ENCODE measurements at places on chromosomes 2 and 18.

GRCh38 chr2:204576362-204576979 is 31.2 kb downstream of the PARD3B start:
- H3K27ac ChIP-seq: no peak overlapping the region
- no peak for DNase-seq
- no peaks in the 10 kb centered on the region for H3K36me3 ChIP-seq
- H3K27me3 ChIP-seq: no peaks in the 10 kb centered on the region
- H3K4me3 ChIP-seq: no peak overlapping the region
- no peaks in the 10 kb centered on the region for H3K4me1 ChIP-seq

- H3K36me3 ChIP-seq: no peaks in the 10 kb centered on the region
- no peak overlapping the region for H3K27ac ChIP-seq
- no peak overlapping the region for H3K4me3 ChIP-seq
- H3K4me1 ChIP-seq: no peaks in the 10 kb centered on the region
- peaks cover 37% of the 10 kb centered on the region for H3K27me3 ChIP-seq
Measured at GRCh38 chr2:60490441-60490840, 63.0 kb downstream of the BCL11A start.

DNA sequence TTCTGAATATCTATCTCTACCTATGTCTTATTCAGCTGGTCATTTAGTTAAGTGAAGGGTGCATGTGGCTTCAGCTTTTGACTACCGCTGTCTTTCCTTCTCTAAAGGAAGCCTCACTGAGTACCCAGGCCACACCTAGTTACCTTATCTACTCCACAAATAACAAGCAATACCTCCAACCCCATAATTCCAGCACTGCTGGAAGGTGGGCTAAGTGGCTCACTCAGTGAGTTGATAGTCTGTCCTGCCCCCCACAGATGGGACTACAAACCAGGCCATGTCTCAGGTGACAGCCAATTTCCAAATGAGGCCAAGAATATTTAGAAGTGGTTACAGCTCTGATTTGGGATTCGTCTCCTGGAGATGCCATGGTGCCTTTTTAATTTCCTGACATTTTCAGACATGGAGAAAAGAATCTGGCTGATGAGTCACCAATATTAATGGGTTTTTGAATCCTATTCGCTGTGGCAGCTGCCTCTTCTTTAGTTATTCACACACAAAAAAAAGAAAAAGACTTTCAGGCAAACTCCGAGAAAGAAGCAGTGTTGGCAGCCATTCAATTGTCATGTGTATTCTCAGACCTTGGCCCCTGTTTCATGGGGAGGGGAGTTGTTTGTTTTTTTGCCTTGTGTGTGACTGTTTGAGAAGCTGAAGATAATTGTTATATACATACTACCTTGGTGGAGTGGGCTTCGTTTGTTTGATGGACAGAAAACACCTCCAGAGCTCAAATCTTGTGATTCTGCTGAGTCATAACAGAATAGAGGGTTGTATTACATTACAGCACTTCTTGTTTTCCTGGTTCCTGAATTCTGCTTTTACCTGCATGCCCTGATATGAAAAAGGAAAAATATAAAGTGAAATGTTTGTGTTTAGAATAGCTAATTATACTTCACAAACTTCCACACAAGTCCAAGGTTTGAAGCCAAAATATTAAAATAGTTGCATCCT is 64.2 kb downstream of the SCG2 start:
- H3K4me1 ChIP-seq: no peaks in the 10 kb centered on the region
- no peaks in the 10 kb centered on the region for H3K36me3 ChIP-seq
- no peaks in the 10 kb centered on the region for H3K27me3 ChIP-seq
- no peak overlapping the region for H3K4me3 ChIP-seq
- no peak for DNase-seq
- no peak overlapping the region for H3K27ac ChIP-seq

DNA sequence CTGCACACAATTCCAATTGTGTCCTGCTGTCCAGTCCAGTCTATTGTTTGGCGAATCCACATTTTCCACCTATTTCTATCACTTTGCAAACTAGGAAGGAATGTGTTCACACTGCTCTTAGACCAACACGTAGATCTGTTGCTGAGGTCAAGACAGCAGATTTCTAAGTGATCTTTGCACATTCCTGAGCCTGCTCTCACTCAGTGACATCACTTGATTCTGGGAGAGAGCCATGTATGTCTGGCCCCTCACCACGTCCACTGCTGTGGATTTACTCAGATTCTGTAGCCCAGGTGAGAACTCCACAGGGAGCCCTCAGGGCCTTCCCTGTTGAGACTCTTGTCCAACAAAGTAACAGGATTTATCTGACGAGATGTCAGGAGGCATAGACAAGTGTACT is 317.2 kb downstream of the TSN start:
- H3K4me3 ChIP-seq: no peak overlapping the region
- H3K4me1 ChIP-seq: no peaks in the 10 kb centered on the region
- no peaks in the 10 kb centered on the region for H3K36me3 ChIP-seq
- H3K27me3 ChIP-seq: peaks cover 5% of the 10 kb centered on the region
- DNase-seq: no peak

DNA sequence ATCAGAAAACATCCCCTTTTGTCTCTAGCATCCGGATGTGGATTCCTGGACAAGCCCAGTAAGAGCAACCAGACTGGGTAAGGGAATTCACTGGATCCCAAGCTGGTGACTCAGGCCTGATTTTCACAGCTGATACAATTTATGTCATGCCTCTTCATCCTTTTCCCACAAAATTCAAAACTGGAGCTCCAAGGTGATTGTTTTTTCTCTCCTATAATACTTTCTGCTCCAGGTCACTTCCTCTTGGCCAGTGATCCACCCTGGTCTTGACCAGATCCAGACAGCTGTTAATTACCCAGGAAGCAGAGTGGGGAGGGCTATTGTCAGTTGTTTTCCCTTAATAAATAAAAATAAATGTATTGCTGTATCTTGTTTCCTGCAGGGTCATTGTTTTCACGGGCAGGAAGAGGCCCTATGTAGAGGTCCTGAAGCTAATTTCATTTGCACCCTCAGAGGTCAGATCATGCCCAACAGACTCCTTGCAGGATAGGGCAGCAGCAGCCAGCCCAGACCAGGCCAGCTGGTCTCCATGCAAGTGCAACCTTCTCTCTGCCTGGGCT is 57.6 kb downstream of the EVA1A start:
- no peaks in the 10 kb centered on the region for H3K27me3 ChIP-seq
- no peak for DNase-seq
- H3K27ac ChIP-seq: no peak overlapping the region

DNA sequence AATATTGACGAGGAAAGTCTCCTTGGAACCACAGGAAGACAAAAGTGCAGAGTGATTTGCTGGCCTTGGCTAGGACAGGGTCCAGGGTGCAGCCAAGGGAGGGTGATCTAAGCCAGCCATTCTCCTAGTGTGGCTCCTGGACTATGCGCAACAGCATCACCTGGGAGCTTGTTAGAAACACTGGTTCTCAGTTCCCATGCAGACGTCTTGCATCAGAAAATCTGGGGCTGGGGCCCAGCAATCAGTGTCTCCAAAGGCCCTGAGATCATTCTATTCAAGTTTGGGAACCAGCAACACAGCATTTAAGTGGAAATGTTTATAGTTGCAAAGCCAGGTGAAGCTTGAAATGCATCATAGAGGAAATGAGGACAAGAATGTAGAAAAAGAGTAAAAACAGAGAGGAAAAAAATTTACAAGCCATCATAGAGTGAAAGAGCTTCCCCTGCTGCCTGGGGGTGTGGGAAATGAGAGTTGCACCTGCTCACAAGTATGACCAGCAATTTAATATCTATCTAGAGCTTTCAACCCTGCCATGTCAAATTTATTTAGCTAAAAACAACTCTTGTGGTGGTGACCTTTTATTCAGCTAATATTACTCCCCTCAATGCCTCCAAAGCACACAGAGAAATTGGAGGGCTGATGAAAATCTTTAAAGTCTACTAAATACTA is 54.4 kb upstream of the SEC11C start:
- H3K27me3 ChIP-seq: peaks cover 26% of the 10 kb centered on the region
- no peak overlapping the region for H3K4me3 ChIP-seq
- peaks cover 6% of the 10 kb centered on the region for H3K4me1 ChIP-seq
- H3K36me3 ChIP-seq: no peaks in the 10 kb centered on the region
- no peak for DNase-seq
- H3K27ac ChIP-seq: no peak overlapping the region

- no peaks in the 10 kb centered on the region for H3K27me3 ChIP-seq
- H3K4me1 ChIP-seq: no peaks in the 10 kb centered on the region
- no peak for DNase-seq
- no peak overlapping the region for H3K4me3 ChIP-seq
Measured at GRCh38 chr2:72738096-72738495, 87.7 kb downstream of the EXOC6B start.

- peaks cover 41% of the 10 kb centered on the region for H3K27me3 ChIP-seq
- H3K4me3 ChIP-seq: no peak overlapping the region
Measured at GRCh38 chr2:231919341-231920035, 6.7 kb downstream of the NPPC start.

DNA sequence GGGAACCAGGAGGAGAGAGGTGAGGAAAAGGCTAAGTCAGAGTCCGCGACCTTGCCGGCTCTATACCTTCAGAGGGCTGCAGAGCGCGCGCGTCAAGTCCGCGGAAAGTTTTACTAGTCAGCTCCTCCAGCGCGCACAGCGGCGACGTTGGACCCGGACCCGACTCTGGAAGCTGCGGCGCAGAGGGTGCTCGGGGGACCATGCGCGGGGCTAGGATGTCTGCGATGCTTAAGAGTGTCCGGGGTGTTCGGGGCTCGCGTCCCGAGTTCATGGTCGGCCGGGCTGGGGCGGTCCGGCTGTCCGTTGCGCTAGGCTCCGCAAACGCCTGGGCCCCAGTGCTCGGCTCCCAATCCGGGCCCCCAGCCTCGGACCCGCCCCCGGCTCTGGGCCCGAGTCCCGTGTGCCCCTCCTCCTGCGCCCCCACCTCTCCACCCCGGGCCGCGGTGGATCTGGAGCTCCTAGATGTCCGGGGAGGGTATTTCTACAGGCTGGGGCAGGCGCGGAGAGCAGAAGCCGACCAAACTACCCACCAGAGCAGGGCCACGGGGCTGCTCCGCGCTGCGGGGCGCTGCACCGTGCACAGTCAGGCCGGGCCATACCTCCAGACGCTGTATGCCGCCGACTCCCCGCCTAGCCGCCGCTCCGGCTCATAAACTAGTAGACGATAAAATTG is at the start of gene LBX2:
TSS of gene LBX2 (minus strand) at position 337 of the 673 bp plus-strand sequence. CDS start at position 271, 66 bp downstream.
- peak within 1 kb of the TSS; percentile 8 for H3K27ac ChIP-seq
- peaks cover 37% of the 10 kb centered on the region for H3K4me1 ChIP-seq
- H3K27me3 ChIP-seq: peaks cover 6% of the 10 kb centered on the region
- DNase-seq: no peak
- peak within 1 kb of the TSS; percentile 93 for H3K4me3 ChIP-seq
- H3K36me3 ChIP-seq: peaks cover 11% of the 10 kb centered on the region

GRCh38 chr2:42342795-42343241 is 18.2 kb downstream of the COX7A2L start:
- H3K27ac ChIP-seq: peak overlapping the region; percentile 66
- peaks cover 31% of the 10 kb centered on the region for H3K4me1 ChIP-seq
- no peak for DNase-seq
- no peak overlapping the region for H3K4me3 ChIP-seq

DNA sequence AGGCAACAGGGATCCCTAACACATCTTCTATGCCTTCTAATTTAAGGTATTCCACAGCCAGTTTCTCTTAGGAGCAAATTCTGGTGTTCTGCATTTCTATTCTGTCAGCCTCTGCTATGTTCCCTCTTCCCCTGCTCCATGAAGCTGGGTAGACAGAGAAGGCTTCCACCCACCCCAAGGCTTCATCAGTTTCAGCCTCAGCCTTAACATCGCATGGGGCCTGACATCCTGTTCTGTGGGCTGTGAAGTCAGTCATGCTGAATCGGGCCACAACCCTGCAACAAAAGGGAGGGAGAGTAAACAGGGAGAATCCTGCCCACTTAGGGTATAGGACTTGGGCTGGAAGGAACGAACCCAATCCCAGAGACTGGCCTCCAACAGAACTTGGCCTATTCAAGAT is 70.6 kb upstream of the PPM1B start:
- H3K36me3 ChIP-seq: no peaks in the 10 kb centered on the region
- H3K27ac ChIP-seq: no peak overlapping the region
- peaks cover 3% of the 10 kb centered on the region for H3K4me1 ChIP-seq
- no peak overlapping the region for H3K4me3 ChIP-seq

DNA sequence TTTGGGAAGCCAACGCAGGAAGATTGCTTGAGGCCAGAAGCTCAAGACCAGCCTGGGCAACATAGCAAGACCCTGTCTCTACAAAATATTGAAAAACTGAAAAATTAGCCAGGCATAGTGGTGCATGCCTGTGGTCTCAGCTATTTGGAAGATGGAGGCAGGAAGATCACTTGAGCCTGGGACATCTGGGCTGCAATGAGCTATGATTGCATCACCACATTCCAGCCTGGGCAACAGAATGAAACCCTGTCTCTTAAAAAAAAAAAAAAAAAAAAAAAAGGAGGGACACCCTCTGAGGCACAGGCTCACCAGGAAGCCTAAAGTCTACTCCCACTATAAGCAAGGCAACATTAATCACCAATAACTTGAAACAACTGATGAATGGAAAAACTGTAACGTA is 151.1 kb downstream of the CCDC148 start:
- no peaks in the 10 kb centered on the region for H3K27me3 ChIP-seq
- H3K4me1 ChIP-seq: no peaks in the 10 kb centered on the region
- H3K36me3 ChIP-seq: no peaks in the 10 kb centered on the region
- H3K27ac ChIP-seq: no peak overlapping the region
- no peak for DNase-seq
- H3K4me3 ChIP-seq: no peak overlapping the region

Measured in effector memory CD8-positive, alpha-beta T cell (primary cell).